ENCODE measurements at places on chromosomes 7 and 10.

- DNase-seq = no peak
Observed at GRCh38 chr7:134428942-134429341, 30.0 kb downstream of the AKR1B1 start.

GRCh38 chr7:90766814-90767564 is 170.9 kb downstream of the CDK14 start:
- no peak for DNase-seq

DNA sequence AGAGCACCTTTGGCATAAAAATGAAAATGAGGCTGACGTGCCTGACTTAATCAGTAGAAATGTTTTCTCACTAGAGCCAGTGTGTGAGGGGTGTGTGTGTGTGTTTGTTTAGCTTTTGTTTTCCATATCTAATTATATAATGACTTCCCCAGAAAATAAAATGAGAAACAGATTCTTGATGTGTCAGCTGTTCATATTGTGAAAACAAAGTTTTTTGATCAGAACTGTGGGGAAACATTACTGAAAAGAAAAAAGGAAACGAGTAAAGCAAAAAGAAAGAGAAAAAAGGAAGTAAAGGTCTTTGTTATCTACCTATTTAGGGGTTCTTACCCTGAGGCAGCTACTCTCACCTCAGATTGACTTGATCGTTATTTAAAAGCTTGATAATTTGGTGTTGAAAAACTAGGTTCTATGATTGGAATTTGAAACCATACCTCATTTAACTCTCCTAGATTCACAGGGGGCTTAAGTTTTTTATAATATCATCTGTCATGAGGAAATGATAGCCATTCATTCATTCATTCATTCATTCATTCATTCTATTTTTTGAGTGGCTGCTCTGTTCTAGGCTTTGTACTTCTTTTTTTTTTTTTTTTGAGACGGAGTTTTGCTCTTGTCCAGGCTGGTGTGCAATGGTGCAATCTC is 58.0 kb downstream of the CREM start:
- peak; percentile 9 for DNase-seq

DNA sequence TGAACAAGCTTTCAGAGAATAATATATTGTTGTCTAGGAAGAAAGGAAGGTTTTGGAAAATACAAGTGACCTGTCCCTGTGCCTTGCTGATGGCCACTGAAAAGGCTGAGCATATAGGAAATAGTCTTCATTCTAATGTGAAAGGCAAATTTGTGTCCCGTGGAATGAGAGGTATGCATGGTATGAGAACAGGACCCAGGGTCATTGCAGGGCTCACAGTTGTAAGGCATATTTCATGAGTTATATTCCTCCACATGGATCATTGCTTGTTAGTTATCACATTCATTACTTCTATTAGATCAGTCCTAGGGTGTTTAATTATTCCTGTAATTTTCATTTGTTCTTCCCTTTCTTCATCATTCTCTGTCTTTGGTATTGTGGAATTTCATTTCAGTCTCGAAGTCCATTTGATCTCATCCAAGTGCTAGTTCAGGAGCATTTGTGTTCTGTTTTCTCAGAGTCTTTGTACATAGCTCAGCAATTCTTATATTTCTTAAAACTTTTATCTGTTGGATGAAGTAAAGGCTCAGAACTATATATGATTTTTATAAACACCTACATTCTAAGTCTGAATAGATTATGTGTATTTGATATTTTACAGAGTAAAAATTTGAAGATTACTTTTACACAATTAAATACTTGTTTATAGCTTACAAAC is 39.4 kb upstream of the ARHGAP21 start:
- no peak for DNase-seq

DNA sequence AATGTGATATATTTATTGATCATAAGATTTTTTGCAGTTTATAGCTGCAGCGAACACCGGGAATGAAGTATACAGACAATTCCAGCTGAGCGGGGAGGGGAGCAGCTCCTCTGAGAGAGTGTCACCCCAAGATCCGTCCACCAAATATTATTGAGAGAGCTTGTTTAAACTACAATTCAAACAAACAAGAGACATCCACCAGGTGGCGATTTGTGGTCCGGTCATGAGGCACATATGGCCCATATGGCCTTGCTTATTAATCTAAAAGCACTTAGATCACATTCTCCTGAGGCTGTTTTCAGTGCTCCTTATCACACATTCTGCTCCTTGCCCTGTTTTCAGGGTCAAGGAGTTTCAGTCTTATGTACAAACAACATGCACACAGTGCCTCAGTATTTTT is 83.1 kb downstream of the THSD7A start:
- DNase-seq = peak; percentile 15

DNA sequence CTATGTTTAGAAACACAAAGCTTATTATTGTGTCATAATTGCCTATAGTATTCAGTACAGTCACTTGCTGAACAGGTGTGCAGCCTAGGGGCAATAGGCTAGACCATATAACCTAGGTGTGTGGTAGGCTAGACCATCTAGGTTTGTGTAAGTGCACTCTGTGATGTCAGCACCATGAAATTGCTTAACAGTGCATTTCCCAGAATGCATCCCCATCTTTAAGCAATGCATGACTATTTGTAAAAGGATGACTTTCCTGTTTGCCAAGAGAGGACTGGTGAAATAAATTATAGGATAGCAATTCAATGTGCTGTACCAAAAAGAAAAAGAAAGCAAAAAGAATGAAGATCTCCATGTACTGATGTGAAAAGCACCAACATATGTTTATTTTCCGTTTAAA is 288.7 kb upstream of the AUTS2 start:
- DNase-seq = no peak

- peak; percentile 91 for DNase-seq
Observed at GRCh38 chr10:100370714-100371481, 23.9 kb downstream of the SCD start.

DNA sequence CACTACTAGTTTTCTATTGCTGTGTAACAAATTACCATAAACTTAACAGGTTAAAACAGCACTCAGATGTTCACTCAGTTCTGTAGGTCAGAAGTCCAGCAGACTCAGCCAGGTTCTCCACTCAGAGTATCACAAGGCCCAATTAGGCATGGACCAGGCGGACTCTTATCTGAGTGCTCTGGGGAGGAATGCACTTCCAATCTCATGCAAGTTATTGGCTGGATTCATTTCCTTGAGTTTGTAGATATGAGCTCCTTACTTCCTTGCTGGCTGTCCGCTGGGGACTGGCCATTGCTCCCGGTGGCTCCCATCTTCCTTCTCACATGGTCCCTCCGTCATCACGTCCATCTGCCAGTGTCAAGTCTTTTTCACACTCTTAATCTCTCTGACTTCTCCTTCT is 137.0 kb upstream of the PRR15 start:
- no peak for DNase-seq

DNA sequence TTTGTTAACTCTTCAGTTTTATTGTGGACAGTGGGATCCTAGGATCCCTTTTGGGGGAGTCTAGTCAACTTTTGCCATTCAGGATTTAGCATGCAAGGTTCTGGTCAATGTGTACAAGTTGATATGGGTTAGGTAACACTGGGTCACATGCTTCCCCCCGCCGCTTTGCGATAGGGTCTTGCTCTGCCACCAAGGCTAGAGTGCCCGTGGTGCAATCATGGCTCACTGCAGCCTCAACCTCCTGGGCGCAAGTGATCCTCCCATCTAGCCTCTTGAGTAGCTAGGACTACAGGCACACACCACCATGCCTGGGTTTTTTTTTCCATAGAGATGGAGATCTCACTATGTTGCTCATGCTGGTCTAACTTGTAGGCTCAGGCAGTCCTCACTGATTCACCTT is 3.2 kb upstream of the CSGALNACT2 start:
- DNase-seq = no peak

DNA sequence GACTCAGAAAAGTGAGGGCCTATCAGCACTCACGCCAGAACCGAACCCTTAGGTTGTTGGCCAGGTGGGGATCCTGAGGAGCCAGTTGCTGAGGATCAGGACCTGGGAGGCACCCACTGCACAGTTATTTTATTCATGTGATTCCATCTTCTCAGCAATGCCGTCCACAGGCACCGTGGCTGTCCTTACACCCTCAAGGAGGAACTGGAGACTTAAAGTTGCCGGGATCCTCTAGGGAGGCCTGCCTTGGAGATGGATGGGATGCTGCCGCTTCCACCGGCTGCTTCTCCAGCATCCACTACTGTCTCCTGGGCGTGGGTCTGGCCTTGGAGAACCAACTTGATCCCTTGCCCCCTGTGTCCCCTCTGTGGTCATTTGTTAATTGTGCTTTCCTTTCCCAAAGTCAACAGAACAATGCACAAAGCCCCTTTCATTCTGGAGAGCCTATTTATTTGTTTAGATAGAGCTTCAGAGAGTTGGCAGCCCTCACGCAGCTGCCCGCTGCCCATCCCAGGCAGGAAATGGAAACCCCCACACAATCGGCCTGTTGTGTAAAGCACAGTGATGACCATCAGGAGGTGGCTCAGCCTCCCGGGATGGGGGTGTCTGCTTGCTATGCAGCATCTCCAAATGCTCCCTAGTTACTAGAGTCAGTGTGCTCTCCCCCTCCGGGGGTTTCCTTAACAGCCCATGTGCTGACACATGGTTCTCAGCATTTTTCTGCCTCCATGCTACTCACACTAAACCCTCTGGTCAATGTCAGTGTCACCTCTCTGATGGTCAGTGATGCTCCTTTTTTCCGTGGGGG is 52.9 kb upstream of the IGFBP3 start:
- no peak for DNase-seq

DNA sequence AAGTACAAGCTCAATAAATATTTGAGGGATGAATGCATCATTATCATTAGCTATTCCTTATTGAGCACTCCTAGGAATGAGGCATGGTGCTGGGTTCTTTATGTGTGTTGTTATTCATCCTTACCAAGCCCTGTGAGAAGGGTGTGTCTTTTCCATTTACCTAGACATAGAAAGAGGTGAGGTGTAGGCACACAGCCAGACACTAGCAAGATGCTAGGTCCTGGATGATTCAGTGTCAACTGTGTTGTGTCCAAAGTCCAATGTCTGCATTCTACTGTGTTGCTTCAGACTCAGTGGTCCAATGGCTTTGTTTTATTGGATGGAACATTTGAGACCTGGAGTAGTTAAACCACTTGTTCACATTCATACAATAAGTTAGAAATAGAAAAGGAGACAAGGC is 605.5 kb downstream of the LRMDA start:
- DNase-seq = no peak

GRCh38 chr10:73338801-73339368 is 19.8 kb downstream of the CFAP70 start:
- no peak for DNase-seq

DNA sequence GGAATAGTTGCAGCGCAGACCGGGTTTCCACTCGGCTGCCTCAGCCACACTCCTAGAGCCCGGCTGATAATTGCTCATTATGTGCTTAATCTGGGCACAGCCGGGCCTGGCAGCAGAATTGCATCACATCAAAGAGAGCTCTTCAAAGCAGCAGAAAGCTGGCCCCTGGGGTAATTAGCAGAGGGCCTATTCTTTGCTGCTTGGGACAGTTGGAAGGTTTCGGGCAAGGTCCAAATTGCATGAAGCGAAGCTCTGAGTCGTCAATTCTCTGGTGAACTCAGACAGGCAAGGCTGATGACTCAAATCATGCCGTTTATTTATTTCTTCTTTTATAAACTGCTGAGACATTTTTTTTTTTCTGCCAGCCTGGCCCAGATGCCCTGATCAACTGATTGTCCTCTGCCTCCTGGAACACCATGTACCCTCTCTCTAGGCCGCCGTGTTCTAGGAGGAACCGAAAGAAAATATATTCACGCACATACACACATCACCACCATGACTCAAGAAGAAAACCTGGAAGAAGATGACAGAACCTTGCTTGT is 242.2 kb downstream of the RAB11FIP2 start:
- no peak for DNase-seq

DNA sequence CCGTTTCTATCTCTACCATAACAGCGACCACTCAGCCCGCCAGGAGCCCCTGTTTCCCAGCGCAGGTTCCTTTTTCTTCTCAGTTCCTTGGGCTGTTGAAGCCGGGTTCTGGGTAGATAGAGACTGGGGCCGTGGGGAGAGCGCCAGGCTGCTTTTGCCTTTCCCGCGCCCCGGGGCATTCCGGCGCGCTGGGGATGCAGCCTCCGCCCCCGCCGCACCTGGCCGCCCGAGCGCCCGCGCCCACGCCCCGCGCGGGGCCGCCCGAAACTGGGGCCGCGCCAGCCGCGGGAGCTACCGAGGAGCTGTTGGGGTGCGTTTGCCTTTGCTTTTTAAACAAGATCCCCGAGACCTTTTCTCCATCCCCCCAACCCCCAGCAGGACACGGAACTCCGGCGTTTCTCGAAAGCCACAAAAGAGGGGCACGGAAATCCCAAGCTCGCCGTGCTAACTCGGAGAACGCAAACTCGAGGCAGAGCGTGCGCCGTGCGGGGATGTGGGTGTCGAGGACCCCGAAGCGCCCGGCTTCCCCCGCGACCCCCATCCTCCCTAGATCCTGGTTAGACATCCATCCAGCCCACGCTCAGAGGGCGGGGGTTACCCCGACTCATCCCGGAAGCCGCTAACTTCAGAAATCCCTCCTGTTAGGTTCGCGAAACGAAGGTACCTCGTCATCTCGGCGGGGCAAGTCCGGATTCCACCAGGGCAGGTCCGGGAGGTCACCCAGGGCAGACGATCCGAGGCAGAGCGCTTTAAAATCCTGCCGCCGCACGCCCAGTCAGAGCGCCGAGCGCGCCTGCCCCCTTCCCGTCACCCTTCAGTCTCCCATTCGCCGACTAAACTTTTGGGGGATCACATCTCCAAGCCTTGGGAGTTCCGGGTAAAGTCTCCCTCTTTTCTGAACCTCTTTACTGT is 1.0 kb downstream of the GRM8 start:
- no peak for DNase-seq

DNA sequence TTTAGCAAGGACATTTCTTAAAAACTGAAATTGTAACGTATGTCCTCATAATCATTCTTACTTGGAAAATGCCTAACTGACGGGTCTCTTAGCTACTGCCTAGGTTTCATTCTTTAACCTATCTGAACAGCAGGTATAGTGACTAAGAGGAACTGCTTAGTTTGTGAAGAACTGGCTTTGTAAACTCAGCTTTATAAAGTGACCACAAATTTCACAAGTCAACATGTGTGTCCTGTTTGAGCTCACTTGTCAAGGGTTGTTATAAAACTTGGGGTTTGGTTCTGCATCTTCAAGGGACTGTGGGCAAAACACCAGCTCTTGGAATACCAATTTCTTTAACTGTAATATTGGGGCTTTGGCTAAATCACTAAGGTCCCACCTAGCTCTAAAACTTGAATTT is 32.2 kb downstream of the MRPS33 start:
- DNase-seq = peak; percentile 91

GRCh38 chr7:95675016-95675415 is 78.7 kb upstream of the PDK4 start:
- no peak for DNase-seq

GRCh38 chr7:75850235-75850634 is 28.6 kb upstream of the RHBDD2 start:
- peak; percentile 95 for DNase-seq
